ENCODE measurements at places on chromosomes 1 and 21.

GRCh38 chr1:53616927-53617326 is 122.0 kb downstream of the GLIS1 start:
- DNase-seq: no peak

- DNase-seq: no peak
Measured at GRCh38 chr1:48003741-48004531, 6.8 kb upstream of the TRABD2B start.

GRCh38 chr1:155077758-155078445 is 735 bp upstream of the EFNA3 start:
- DNase-seq: no peak

- DNase-seq: no peak
Measured at GRCh38 chr1:24255226-24255625, 63.9 kb upstream of the GRHL3 start.
